ENCODE measurements at places on chromosomes 2 and 18.

DNA sequence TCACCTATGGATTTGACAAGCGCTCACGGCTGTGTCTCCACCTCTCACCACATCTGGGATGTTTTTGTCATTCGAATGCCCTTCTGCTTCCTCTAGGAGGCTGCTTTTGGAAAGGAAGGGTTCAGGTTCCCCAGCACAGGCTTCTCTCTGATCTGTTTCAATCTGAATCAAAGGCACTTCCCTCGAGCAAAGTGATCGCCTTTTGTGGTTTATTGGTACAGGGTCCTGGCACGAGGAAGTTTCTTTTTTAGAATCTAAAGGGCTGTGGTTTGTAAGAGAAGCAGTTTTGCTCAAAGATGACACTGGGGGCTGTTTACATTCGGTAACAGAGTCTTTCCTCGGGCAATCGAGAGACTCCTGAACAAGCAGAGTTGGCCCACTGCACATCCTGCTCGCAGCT lies 145.0 kb downstream of the DAW1 start:
- no peak for DNase-seq

DNA sequence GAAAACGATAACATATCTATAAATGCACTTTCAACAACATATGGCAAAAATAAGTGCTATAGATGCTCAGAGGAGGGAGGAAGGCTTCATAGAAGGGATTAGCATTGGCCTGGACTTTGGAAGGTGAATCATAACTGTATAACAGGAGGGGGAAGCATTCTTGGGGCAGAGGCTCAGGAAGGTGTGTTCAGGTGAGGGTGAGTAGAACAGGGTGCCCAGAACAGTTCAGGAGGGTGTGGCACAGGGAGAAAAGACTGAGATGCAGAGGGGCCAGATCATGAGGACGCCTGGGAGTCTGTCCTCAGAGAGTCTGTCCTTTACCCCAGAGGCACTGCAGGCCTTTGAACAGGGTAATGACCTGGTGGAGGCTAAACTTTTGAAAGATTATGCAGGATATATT lies 29.3 kb upstream of the MEP1B start:
- DNase-seq = no peak

DNA sequence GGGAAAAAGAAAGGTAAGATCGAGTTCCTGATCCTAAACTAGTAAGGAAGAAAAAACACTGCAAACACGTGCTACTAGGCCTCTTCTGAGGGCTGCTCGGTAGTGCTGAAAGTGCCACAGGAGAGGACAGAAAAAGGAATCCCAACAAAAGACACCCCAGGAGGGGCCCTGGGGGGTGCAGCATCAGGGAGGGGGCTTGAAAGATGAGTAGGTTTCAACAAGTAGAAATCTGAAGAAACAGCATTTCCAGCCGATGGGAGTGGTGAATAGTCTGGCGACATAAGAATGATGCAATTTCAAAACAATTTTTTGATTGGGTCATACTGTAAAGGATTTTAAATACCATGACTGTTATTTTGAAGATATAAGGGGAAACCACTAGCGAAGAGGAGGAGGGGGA lies 98.6 kb downstream of the NOL10 start:
- no peak for DNase-seq

- no peak for DNase-seq
Measured at GRCh38 chr2:197894751-197895274, 90.4 kb downstream of the PLCL1 start.

GRCh38 chr18:57959278-57959677 lies 84.7 kb upstream of the NEDD4L start:
- DNase-seq = no peak

DNA sequence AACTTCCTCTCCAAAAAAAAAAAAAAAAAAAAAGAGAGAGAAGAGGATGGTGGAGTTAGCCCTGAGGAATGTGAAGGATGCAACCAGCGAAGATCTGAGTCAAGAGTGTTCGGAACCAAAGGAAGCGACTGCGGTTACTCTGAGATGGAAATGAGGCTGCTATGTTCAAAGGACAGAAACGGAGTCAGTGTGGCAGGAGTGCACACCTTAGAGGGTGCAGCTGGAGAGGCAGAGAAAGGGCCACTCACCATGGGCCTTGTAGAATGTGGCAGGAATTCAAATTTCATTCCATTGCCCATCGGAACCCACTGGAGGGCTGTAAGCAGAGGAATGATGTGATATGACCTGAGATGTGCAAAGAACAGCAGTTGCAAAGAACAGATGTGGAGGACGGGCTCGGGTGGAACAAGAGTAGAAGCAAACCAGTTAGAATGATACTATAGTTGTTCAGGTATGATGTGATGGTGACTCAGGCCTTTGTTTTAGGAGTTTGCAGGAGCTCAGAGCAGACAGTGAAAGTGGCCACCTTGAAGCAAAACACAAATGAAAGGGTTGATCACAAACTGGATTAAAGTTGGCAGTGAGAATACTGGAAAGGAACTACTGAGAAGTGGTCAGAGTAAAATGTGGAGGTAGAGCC lies 22.6 kb downstream of the ITGA6 start:
- DNase-seq = no peak

GRCh38 chr2:178413472-178414265 lies 37.3 kb downstream of the PRKRA start:
- DNase-seq = peak; percentile 58

DNA sequence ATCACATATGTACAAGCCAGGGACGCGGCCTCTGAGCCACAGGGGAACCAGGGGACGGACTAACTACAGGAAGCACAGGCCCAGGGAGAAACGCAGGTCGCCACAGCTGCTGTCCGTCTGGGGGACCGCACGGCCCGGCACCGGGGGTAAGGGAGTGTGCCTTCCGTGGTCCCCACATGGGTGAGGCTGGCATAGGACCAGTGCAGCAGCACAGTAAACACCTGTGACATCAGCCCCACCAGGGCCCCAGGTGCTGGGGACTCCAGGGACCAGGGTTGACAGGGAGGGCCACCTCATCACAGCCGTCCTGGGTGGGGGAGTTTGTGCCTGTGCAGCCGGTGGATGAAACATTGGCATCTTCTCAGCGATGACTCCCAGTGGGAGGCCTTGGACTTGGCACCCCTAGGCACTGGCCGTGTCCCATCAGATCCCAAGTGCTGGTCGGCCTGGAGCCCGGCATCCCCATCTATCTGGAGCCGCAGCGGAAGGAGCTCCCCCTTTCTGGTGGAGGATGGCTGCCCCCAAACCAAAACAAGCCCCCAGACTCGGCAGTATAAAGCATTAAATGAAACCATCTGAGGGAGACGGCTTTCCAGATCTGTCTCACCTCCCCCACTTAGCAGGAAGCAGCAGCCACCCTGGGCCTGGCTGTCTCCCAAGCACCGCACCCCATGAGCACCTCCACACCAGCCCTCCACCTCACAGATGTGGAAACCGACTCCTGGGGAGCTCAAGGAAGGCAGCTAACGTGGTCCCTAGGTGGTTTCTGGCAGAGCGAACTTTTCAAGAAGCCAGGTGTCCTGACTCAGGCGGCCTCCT lies 22.5 kb downstream of the AQP12A start:
- DNase-seq = no peak

All from stimulated activated CD4-positive, alpha-beta T cell treated with anti-CD3 and anti-CD28 coated beads, TNF-alpha, amount 100 ng/mL, for 4 hours (primary cell).